HT1080 (cell line): ENCODE measurements at places on chromosomes 5 and 9. TPM values are rescaled to one million over a fixed set of nuclear protein-coding genes. Genes with fewer than 3 reads are reported as not detected.

The GABRP gene
- total RNA-seq, result not detected in 2 replicates

The GHR gene
- total RNA-seq, result 0.27 and 0.56 TPM in 2 replicates

The CCL27 gene
- 0.26 TPM in 1 of 2 replicates, not detected in the other for total RNA-seq

The SLC36A2 gene
- total RNA-seq, result not detected in 2 replicates

GRCh38 chr5:133694181-133694831 lies 82.0 kb upstream of the FSTL4 start:
- DNase-seq, result no peak

- DNase-seq, result no peak
Observed at GRCh38 chr5:1703352-1704050, 96.1 kb downstream of the MRPL36 start.

- DNase-seq, result no peak
Observed at GRCh38 chr5:75510417-75510835, 1.0 kb downstream of the CERT1 start.

- DNase-seq, result peak; percentile 27
Observed at GRCh38 chr9:8208465-8208864, 408.9 kb upstream of the DMAC1 start.

DNA sequence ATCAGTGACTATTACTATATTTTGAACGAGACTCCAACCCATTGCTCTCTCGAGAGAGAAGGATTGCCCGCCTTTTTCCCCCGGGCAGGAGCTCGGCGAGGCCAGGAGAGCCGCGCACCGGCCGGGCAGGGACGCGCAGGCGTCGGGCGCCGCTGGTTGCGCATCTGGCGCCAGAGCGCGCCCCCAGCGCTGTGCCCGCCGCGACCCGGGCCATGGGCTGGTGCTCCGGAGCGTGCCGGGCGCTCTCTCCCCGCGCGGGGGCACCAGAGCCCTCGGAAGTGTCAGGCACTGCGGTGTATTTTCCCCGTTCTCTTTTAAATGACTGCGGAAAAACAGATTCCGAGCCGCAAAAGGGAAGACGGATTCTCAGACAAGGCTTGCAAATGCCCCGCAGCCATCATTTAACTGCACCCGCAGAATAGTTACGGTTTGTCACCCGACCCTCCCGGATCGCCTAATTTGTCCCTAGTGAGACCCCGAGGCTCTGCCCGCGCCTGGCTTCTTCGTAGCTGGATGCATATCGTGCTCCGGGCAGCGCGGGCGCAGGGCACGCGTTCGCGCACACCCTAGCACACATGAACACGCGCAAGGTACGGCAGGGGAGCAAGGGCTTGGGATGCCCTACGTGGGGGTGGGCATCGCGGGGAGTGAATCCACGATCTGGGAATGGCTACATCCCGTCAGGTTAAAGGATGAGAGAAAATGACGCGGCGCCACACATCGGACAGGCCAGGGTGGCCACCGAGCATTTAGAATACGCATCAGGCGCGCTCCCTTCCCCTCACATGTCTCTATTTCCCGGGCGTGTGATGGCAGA lies 1.1 kb upstream of the NTRK2 start:
- no peak for DNase-seq

DNA sequence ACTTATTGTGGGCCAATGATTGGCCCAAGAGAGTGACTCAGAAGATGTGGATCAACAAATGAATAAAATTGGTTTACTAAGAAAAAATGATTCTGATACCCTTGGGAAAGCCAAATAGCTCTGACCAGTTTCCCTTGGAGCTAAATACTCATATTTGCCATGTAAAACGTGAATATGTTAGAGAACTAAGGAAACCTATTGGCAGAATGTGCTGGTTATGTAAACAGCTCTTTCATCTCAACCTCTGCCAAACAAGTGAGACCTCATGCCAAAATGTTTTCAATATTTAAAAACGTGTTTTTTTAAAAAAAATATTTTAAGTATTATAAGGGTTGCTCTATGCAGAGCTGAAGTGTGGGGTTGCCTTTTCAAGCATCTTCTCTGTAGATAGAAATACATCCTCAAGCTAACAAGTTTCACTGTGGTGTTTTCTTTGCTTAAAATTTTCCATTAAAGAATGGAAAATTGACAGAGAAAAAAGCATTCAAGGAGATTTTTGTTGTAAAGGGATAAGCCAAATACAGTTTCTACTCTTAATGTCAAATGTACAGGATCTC lies 186.9 kb upstream of the TUT7 start:
- DNase-seq, result no peak

GRCh38 chr9:9919174-9919775 lies 693.5 kb downstream of the PTPRD start:
- DNase-seq, result no peak
